ENCODE measurements at places on chromosomes 11 and 22.

DNA sequence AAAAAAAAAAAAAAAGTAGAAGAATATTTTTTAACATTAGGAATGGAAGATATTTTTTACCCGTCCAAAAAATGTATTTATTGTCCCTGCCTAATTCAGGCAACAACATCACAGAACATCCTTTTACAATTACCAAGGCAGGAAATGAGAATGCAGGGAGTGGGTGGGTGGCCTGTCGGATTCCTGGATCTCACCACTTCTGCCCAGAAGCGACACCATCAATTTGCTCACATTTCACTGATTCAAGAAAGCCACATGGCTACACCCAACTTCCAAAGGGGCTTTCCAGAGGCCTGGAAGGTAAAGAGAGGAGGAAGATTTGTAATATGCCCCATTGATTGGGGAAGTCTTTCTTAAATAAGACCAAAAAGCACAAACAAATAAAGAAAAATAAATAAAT lies 93.8 kb upstream of the CLPB start:
- no peak for DNase-seq

GRCh38 chr11:106480581-106481190 lies 403.2 kb downstream of the AASDHPPT start:
- DNase-seq: no peak

GRCh38 chr11:34280945-34281872 lies 76.6 kb downstream of the ABTB2 start:
- DNase-seq: no peak

GRCh38 chr11:65492637-65493366 lies 6.0 kb upstream of the MALAT1 start:
- DNase-seq: no peak
